Panc1 (cell line): ENCODE measurements at places on chromosomes 5 and 9. TPM values are rescaled to one million over a fixed set of nuclear protein-coding genes. Genes with fewer than 3 reads are reported as not detected.

DNA sequence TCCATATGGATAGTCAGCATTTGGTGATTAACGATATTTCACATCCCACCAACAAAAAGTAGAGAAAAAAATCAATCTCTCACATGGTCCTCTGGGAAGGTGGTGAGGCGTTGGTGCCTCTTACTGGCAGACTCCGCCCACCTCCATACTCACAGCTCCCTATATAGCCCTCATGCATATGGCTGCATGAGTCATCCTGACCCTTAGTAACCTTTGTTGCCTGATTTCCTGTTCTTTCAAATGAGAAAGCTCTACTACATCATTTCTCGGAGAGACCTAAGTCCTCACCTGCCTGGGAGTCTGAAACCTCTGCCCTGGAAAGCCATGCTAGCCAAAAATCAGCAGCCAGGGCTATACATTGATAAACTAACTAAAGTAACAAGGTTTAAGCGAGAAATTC lies 33.3 kb upstream of the ABCA1 start:
- DNase-seq, result peak; percentile 33

DNA sequence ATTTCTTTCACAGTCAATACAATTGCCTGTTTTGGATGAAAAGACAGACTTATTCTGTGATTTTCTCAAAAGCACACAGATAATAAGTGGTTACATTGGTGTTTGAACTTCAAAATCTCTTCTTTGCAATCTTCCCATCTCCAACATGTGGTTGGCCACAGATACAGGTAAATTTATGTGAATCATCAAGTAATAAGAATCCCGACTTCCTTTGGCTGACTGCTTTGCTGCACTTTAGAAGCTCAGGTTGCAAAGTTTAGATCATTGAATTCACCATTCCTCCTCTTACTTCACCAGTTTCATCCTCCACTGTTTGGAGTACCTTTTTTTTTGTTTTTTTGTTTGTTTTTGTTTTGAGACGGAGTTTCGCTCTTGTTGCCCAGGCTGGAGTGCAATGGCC lies 56.5 kb upstream of the ADRB2 start:
- no peak for DNase-seq

Gene CMBL
- 43.2 TPM for total RNA-seq

DNA sequence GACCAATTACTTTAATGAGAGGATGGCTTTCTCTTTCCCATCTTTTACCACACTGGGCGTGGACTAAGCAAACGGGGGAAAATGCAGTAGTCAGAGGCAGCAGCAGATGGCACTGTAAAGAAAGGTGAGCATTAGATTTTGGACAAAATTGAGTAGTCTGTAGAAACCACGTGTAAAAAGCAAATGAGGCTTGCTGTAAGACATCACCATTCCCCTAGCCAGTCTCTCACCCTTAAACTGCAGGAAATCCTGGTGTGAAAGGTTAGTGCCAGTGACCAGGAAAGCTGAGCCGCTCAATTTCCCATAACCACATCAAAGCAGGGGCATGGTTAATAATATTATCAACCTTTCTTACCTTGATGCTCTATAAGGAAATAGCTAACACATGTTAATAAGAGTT lies 31.8 kb downstream of the SPATA31C2 start:
- DNase-seq, result no peak

GRCh38 chr5:140295414-140295813 lies 7.5 kb downstream of the PFDN1 start:
- DNase-seq, result no peak

Gene CYLC2
- total RNA-seq, result not detected

DNA sequence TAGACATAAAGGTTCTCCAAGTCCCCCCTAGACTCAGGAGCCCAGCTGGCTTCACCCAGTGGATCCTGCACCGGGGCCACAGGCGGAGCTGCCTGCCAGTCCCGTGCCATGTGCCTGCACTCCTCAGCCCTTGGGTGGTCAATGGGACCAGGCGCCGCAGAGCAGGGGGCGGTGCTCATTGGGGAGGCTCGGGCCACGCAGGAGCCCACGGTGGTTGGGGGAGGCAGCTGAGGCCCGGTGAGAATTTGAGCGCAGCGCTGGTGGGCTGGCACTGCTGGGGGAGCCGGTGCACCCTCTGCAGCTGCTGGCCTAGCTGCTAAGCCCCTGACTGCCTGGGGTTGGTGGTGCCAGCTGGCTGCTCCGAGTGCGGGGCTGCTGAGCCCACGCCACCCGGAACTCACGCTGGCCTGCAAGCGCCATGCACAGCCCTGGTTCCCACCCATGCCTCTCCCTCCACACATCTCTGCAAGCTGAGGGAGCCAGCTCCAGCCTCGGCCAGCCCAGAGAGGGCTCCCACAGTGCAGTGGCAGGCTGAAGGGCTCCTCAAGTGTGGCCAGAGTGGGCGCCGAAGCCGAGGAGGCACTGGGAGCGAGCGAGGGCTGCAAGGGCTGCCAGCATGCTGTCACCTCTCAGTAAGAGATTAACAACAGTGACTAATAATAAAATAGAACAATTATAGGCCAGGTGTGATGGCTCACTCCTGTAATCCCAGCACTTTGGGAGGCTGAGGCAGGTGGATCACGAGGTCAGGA lies 65.9 kb downstream of the SPATA31D1 start:
- DNase-seq, result no peak

DNA sequence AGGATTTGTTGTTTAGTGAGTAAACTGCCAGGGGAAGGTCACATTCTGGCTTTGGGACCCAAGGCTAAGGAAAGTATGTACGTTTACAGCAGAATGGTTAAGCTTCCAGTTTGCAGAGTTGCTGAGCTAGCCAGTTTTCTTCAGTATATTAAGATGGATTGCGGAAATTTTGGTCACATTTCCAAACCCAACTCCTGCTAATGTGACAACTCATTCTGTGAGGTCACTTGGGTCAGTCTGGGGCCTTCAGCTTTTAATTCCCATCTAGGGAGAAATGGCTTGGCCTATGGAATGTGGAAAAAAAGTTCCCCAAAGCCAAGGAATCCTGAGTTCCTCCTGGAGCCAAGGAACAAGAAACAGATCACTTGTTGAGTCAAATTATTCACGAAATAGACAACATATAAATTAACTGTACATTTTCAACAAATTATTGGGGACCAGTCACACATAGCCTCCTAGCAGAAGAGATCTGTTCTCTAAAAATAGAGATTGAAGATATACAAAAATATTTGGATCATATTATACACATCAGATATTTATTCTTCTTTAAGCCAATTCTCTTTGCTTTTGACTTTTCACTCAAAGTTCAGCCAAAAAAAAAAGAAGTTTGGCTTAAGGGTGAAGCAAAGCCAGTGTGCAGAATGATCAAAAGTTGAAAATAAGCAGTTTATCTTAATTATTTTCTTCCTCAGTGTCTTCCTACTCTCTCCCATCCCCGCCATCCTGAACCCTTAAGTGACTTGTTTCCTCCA lies 8.8 kb downstream of the KCNV2 start:
- DNase-seq, result no peak

- DNase-seq, result no peak
These were observed 130.8 kb downstream of the ARHGAP26 start for GRCh38 chr5:142900927-142901326.

Gene GFI1B
- total RNA-seq, result 0.08 TPM

DNA sequence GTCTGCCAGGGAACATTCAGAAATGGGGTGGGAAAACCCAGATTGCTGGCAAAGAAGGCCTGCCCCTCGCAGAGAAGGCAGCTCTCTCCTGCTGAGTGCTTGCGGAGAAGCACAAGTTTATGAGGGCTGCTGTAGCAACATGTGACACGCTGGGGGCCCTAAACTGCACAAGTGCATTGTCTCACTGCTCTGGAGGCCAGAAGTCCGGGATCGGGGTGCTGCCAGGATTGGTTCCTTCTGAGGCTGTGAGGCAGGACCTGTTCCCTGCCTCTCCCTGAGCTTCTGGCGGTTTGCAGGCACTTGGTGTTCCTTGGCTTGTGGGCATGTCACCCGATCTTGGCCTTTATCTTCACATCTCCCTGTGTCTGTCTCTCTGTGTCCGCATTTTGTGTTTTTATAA lies 75.6 kb upstream of the NEURL1B start:
- DNase-seq, result no peak

DNA sequence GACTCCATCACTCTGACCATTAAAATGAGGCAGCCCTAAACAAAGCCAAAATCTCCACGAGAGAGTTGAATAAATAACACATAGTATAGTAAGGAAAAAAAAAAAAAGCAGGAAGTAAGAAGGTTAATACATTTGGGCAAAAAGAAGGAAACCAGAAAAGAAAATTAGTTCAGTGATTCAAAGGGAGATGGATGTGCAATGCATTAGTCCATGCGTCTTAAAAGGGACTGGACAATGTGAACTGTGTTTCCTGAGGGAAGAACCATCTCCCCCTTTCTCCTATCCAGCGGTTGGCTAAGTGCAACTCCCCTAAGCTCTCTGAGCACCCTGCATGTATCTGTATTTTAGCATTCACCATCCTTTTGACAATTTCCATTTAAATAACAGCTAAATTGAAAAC lies 1.4 kb downstream of the ANKRA2 start:
- no peak for DNase-seq

Gene PCDHA12
- total RNA-seq, result 10.0 TPM

Gene NPR3
- total RNA-seq, result 0.10 TPM

GRCh38 chr5:19728571-19728970 lies 259.4 kb downstream of the CDH18 start:
- no peak for DNase-seq

DNA sequence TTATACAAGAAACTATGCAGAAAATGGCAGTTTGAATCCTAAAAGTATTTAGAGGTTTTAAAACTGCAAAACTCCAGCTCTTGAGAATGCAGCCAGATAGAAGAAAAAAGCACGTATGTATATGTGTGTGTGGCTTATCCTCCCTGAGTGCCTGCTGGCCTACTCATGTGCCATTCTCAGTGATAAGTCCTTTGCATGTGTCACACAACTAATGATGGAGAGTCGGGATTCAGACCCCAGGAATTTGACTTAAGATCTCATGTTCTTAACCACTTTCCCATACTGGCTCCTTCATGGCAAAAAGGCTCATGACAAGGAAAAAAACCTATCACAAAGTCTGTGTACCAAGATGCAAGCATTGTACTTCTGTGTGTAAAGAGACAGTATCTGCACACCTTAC lies 26.6 kb downstream of the SMARCA2 start:
- no peak for DNase-seq

- no peak for DNase-seq
These were observed 92.3 kb downstream of the GAS1 start for GRCh38 chr9:86854898-86855523.

Gene SLIT3
- total RNA-seq, result 26.4 TPM
